ENCODE measurements at places on chromosomes 1 and 21. TPM values are rescaled to one million over a fixed set of nuclear protein-coding genes. Genes with fewer than 3 reads are reported as not detected.

The PTGS2 gene
- polyA plus RNA-seq = not detected

The IGSF3 gene
- polyA plus RNA-seq = not detected

The KCND3 gene
- 0.03 TPM for polyA plus RNA-seq

The TSPAN2 gene
- polyA plus RNA-seq = 21.8 TPM

The SPRR1A gene
- polyA plus RNA-seq = not detected

The LIN9 gene
- 3.8 TPM for polyA plus RNA-seq

All from CD4-positive, alpha-beta memory T cell (primary cell).